ENCODE measurements at places on chromosomes 11 and 22.
A peak's percentile ranks its signal among the peaks of the same experiment; 100 is the strongest.

GRCh38 chr22:49894322-49895054 lies 23.8 kb downstream of the ALG12 start:
- no peak for DNase-seq

- no peak for DNase-seq
Measured at GRCh38 chr11:61711498-61711897, 31.3 kb downstream of the DAGLA start.

DNA sequence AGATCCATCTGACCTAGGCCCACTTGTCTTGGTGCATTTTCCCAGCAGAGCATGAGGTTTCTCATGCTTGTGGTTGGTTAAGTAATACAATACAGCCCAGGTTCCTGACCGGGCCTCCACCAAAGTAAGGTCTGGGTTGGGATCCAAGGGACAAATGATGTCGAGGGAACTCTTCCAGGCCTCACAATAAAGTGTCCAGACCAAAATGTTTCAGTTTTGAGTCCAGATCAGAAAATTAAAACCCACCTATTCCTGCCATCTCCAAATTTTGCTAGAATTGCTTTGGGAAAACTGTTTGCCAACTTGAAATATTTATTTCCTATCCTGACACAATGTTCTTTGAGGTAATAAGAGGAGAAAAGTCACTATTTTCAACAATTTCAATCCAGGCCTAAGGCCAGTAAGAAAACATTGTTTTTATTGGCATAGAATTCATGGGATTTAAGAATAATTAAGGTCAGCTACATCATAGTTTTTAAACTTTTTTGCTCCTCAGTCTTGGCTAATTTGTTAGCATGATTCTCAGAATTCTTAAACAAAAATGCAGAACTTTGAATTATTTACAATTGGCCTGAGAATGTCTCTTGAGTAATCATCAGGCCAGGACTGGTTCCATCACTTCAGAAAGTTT lies 51.4 kb downstream of the ME3 start:
- peak; percentile 44 for DNase-seq

GRCh38 chr11:59776210-59777066 lies 21.3 kb downstream of the STX3 start:
- DNase-seq = peak; percentile 86

GRCh38 chr11:30889143-30889794 lies 303.1 kb upstream of the MPPED2 start:
- peak; percentile 15 for DNase-seq

- no peak for DNase-seq
Measured at GRCh38 chr11:126926376-126926791, 74.2 kb downstream of the KIRREL3 start.

DNA sequence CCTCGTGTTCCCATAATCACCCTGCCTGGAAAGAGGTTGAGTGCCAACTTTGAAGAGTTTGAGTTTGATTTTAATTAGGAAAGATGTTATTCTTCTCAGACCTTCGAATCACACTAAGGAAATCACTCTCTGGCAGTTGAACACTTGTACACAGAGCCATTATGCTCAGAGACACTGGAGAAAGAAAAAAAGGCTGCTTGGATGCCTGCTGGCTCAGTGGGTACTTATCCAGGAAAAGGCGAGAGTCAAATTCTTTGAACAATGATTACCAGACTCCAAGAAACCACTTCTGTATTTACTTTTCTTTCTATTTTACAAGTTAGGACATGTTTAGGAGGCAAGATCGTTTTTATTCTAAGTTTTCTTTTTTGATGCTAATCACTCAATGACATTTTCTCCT lies 438.5 kb upstream of the FAT3 start:
- no peak for DNase-seq

DNA sequence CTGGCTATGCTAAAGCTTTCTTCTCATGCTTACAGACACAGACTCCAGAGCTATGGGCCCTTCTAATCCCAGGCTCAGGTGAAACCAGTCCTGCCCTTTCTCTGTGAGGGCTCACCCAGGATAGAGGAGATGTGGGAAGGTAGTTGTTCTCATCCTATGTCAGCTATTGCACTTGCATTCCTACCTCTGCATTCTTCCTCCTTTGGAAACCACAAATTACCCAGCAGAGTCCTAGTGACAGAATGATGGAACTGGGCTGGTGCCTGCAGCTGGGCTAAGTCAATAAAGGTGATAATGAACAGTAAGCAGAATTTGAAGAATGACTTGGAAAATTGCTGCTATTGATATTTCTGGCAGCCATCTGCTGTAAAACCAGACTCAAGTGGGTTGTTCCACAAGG lies 560.0 kb downstream of the TMEM135 start:
- no peak for DNase-seq

- no peak for DNase-seq
Measured at GRCh38 chr11:132992838-132993631, 539.3 kb downstream of the OPCML start.

- DNase-seq = no peak
Measured at GRCh38 chr11:132631989-132632388, 900.3 kb downstream of the OPCML start.

Measured in amniotic epithelial cell (primary cell).